ENCODE measurements at places on chromosomes 6 and 20.

GRCh38 chr6:43971776-43972126 is 155.5 kb downstream of the MRPL14 start:
- no peak for DNase-seq

DNA sequence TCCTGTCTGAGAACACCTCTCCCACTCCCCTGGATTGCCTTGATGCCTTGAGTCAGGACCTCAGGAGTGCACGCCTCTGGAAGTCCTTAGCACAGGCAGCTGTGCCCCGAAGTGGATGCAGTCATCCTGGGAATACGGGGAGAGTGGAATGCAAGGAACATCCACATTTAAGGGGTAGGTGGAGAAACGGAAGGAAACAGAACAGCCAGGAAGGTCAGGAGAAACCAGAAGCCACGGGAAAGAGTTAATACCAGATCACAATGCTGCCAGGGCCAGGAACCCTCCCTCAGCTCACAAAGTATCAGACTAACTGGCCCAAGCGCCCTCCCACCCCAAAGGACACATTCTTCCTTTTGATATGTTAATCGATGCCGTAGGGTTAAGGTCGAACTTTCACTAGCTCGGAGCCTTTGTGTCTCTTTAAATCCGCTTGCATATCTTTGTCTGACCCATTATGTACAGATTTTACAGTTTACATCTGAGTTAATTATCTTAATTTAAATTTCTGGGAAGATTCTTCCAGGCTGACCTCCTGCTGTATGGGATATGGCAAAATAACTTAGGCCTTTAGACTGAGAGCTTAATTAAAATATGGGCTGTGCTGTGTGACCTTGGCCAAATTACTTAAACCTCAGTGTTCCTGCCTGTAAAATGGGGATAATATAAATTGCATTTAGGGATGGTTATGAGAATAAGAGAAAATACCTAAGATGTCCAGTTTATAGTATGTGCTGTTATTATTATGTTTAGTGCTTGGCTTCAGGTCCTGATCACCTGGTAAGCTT is 24.0 kb upstream of the CCND3 start:
- DNase-seq: no peak

GRCh38 chr6:167984876-167985604 is 12.4 kb upstream of the KIF25 start:
- DNase-seq: no peak

GRCh38 chr20:4574356-4574690 is 147.4 kb upstream of the PRND start:
- DNase-seq: no peak

GRCh38 chr6:90917376-90917775 is 330.5 kb upstream of the MAP3K7 start:
- no peak for DNase-seq

DNA sequence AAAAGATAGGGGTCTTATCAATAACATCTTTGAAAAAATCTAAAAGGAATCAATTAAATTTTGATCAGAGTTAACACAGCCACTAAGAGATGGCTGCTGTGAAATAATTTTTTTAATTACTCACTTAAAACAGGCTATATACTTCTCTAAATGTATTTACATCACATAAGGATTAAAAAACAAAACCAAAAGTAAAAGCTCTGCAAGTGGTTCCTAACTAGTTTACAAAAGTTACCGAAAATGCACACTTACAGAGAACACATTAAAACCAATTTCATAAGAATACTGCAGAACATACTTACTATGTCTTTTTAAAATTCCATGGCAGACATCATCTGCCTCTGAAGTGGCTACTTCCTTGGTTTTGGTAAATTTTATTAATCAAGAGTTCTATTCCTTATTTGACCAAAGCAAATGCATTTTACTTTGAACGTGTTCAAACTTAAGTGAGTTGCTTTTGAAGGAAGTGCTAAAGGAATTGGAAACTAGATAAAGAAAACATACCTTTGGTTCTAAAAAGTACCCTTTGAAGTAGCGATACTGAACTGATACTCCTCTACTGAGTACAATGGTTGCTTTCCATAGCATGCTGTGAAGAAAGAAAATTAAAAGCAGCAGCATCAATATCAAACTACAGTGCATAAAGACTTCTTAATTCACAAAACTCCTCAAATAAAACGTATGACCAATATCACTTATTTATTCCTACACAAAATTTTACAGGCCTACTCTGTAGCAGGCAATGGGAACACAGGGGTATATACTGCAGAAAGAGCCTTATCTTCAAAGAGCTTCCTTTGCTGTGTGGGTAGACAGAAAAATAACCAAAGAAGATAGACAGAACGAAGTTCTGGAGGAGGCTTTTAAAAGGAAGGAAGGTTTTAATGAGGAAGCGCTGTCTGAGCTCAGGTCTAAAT is 157.1 kb upstream of the SHLD1 start:
- no peak for DNase-seq

GRCh38 chr6:33927616-33928015 is 123.8 kb upstream of the MLN start:
- no peak for DNase-seq

- DNase-seq: no peak
Observed at GRCh38 chr6:37793067-37793466, 26.5 kb upstream of the ZFAND3 start.

DNA sequence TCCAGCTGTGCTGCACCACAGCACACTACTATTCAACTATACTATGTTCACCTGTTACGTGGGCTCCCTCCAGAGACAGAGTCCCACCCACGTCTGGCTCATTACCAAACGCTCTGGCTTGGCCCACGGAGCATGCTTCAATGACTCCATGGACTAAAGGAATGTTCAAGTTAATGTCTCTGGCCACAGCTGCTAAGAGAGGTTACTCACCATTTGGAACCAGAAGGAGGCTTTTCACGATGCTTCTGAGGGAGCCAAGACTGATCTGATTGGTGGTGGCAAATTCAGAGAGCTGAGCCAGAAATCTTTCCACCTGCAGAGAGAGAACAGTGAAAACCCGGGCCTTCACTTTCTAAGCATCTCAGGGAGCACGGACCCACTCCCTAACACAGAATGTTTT is 15.6 kb downstream of the COMMD7 start:
- DNase-seq: no peak

DNA sequence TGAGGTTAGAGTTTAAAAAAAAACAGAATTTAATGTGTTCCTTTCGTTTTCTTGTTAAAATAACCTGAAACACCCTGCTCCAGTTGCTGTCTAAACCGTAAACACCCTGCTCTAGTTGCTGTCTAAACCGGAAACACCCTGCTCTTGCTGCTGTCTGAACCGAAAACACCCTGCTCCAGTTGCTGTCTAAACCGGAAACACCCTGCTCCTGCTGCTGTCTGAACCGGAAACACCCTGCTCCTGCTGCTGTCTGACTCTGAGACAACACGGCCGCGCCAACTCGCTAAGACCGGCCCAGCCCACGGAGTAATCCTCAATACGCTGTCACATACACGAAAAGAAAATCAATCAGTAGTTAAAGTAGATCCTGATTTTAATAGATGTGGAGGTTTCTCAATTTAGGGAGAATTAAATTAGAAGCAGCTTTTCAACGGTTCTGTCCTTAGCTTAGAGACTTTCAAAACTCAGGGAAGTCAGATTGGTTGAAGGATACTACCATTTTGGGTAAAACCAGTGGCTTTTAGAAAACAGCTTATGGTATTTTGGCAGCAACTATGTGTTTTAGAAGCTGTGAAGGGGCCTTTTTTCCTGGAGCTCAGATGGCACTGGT is 98.3 kb downstream of the RAMACL start:
- DNase-seq: no peak

DNA sequence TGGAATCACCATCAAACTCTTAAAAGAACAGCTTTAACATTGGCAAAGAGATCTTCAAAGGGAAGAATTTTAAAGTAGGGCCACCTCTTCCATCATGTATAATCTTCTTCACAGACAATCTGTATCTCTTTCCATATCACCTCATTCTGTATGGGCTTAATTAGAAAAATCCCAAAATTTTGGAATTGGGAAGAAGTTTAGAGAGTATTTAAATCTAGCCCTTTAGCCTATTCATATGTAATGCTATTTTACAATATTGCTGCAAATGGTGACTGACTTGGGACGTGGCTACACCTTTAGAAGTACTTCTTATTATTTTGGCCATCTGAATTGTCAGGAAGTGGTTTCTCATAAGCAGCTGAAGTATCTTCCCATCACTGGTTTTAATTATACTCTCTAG is 474.3 kb downstream of the RFPL4B start:
- no peak for DNase-seq

DNA sequence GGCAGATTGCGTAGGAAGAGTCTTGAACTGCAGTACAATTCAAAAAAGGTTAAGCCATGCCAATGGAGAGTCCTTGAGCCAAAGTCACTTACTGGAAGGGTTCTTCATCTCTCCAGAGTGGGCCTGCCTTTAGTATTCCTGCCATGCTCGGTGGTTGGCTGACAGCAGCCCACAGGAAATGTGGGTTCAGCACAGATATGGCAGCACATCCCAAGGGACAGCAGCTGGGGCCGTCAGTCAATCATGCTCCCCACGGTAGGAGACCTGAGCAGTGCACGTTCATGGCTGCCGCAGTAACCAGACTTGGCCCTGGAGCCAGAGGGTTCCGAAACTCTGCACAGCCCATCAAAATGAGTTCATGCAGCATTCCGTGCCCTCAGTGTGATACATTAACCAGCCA is 63.6 kb upstream of the SIRPA start:
- no peak for DNase-seq

DNA sequence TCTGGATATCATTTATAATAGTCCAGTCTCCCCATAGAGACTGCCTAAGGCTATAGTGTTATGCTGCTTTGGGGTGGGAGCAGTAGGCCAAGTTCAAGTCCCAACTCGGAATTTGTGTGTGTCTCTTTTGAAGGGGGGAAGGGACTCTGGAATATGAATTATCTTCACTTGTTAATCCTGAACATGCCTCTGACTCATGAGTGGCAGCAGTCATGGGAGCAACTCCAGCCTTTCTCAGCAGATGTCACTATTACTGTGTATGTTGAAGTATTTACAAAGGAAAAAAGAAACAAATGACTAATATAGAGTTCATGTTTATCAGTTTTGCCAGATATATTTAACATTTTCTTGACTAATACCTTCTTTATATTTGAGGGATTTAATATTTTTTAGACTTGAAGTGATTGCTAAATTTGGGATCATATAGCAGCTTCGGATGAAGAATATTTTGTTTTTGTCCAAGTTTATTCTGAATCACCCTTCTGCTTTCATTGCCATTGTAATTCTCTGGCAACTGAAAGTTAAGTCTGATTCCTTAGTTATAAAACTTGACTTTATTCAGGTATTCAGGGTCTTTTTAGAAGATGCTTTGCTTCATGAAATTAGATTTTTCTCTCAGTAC is 23.4 kb downstream of the FAM217A start:
- peak; percentile 33 for DNase-seq

DNA sequence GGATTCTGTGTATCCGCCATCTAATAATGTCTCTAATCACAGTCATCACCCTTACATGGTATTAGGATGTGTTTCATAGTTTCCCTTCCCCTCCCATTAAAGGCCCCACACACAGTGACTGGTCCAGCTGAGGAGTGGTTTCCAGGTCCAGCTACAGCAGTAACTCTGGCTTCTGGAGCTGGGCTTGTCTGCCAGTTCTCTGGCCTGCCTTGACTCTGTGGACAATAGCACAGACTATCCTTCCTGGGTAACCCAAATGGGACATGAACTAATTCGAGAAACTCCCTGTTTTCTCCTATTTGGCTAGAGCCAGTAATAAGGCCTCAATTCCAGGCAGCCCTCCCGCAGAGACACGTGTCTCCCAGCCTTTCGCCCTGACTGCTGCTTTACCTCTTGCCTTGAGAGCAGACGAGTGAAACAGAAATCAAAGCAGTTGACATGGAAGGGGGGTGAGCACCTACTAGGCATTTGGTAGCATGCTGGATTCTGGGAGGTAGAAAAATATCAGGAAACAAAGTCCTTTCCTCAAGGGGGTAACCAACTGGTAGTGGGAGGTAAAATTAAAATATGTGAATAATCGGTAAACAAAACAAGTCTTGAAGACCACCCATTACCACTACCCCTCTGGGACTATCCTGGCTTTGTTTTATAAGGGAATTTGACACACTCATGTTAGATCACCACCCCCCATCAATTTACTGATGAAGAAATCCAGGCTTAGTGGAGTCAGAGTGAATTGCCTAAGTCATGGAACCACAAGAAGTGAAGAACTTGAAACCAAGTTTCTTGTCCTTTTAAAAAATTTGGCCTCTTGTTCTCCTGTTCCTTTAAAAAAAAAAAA is 1.2 kb downstream of the TRAF3IP2 start:
- no peak for DNase-seq

DNA sequence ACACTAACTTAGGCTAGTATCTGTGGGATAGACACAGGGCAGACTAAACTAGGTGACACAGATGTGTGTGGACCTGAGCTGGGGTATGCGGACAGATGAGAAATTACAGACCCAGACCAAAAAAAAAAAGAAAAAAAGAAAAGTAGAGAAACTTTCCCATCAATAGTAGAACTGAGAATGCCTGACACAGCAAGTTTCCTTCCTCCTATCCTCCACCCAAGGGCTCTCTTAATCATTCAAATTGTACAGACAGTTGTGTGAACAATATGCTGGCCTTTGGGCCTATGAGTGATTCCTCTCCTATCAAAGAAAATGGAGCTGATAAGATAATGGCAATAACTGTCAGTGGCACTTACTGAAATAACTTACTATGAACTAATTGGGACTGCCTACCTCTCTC is 226.7 kb upstream of the PRDM1 start:
- DNase-seq: no peak

- DNase-seq: peak; percentile 52
Observed at GRCh38 chr6:56555438-56555872, 87.2 kb downstream of the DST start.

DNA sequence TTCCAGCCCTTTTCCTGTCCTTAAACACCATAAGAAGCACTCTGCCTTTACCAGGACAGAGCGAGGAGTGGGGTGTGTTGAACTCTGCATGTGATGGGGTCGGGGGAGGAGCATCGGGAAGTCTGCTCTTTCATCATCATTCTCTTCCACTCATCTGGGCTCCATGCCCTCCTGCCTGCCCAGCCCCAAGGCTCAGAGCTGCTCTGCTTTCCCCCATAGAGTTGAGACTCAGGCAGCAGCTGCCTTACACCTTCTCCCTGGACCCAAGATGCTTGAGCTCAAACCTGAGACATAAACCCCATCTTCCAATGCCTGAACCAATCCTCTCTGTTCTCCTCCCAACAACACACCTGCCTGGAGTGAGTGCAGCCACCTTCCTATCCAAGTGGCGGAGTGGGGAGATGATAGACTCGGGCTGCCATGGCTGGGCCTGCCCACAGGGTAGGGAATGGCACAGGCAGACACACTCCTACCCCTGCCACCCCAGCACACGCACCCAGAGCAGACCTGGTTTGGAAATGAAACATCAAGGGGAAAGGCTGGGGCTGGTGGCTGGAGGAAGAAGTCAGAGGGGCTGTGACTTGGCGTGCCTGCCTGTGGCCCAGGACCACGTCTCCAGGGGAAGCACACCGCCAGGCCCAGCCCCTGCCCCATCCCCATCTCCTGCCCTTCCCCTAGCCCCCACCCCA is 28.4 kb downstream of the TFEB start:
- peak; percentile 40 for DNase-seq
